Fibroblast of gingiva (primary cell): ENCODE measurements at places on chromosomes 1 and 21.
A peak's percentile ranks its signal among the peaks of the same experiment; 100 is the strongest.

GRCh38 chr1:207495801-207496792, at the start of gene CR1:
CR1 (plus strand) TSS chr1:207496157; CDS start chr1:207496268, 111 bp downstream.
- DNase-seq, result no peak

- DNase-seq, result no peak
These were observed 64.7 kb downstream of the SCCPDH start for GRCh38 chr1:246788895-246789338.

DNA sequence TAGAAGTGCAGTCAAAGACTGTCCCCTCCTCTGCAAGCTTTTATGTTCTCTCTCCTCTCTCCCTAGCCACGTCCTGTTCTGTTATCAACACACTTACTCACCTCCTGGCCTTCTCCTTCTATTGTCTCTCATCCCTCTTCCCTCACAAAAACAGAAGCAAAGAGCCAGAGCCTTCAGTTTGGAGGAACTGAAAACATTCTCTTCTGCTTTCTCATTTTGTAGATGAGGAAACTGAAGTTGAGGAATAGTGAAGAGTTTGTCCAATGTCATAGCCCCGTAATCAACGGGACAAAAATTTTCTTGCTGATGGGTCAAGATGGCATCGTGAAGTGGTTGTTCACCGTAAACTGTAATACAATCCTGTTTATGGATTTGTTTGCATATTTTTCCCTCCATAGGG, 1.9 kb downstream of the NLRP3 start:
- DNase-seq, result no peak

- no peak for DNase-seq
These were observed 648.5 kb upstream of the PTBP2 start for GRCh38 chr1:96073100-96073499.

DNA sequence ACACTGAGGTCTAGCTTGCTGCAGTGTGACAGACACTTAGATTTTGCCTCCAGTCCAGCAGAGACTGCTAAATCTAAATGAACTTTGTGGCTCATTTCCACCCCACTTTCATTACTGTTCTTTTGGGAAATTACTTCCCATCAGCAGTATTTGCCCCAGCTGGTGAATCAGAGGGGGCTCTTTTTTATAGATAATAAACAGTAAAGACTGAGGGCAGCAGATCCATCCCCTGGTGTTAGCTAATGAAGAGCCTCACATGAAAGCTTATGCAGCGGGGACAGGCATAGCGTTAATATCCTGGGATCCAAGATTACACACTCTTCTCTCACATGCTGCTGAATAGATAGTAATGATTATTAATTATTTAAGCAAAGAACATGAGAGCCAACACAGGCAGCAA, 6.4 kb upstream of the CTNNBIP1 start:
- no peak for DNase-seq

DNA sequence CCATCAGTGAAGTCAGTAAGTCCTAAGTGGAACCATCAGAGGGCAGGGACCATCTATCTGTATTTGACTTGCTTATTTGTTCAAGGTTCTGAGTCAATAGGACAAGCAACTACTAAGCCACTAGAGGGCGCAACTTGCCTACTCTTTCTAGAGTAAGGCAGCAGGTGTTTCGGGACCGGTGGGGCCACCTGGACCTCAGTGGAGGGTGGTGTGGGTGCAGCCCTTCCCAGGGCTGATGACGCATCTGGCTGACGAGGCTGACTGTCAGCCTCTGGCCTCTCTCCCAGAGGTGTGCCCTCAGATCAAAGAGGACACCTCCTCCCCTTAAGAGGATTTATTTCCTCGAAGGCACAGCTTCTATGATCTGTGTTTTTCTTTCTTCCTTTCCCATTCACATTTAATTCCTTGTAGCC, 6.6 kb downstream of the CBR3 start:
- peak; percentile 69 for DNase-seq

- no peak for DNase-seq
These were observed 13.3 kb downstream of the APCS start for GRCh38 chr1:159600894-159601293.

- peak; percentile 40 for DNase-seq
These were observed 72.9 kb downstream of the LBR start for GRCh38 chr1:225354906-225355305.

GRCh38 chr1:66452982-66453381, 81.0 kb upstream of the SGIP1 start:
- DNase-seq, result no peak

DNA sequence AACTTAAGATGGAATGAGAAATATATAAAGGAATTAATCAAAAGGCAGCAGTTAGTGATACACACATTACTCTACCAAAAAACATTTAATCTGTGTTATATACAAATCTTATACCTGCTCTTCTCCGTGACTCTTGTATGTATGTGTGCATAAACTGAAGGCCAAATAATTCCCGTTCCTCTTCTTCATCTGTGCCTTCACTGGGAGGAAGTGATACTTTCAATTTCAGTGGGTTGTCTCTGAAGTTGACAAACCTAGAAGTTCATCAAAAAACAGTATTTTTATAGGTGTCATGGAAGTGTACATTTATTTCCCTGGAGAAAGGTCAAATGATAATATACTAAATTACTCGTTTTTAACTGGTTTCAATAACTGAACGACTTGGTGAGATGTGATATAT, 19.3 kb downstream of the TRMT13 start:
- DNase-seq, result no peak

DNA sequence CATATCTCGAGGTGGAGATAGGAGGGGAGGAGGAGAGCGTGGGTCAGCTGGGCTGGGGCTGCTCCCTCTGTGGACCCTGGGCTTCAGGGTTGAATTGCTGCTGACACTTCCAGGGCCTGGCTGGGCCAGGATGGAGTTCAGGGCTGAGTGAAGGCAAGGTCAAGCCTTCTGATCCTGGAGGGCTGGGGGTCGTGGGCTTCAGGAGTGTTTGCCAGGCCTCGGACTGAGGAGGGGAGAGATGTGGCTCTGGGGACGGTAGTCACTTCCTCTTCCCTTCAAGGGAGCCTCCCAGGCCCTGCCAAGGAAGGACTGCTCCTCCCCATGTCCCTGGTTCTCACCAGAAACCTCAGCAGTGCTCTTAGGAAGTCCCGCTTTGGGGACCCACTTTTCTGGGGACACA, 12.1 kb upstream of the FAM131C start:
- no peak for DNase-seq

GRCh38 chr1:158494796-158495195, 22.8 kb downstream of the OR10R2 start:
- no peak for DNase-seq

GRCh38 chr1:99239690-99240089, 24.6 kb upstream of the PLPPR4 start:
- no peak for DNase-seq

GRCh38 chr1:4935807-4936206, 281.4 kb downstream of the AJAP1 start:
- DNase-seq, result no peak

GRCh38 chr21:21715266-21715969, 717.2 kb downstream of the NCAM2 start:
- DNase-seq, result peak; percentile 24

GRCh38 chr1:3065396-3065795, 3.6 kb upstream of the PRDM16 start:
- no peak for DNase-seq

DNA sequence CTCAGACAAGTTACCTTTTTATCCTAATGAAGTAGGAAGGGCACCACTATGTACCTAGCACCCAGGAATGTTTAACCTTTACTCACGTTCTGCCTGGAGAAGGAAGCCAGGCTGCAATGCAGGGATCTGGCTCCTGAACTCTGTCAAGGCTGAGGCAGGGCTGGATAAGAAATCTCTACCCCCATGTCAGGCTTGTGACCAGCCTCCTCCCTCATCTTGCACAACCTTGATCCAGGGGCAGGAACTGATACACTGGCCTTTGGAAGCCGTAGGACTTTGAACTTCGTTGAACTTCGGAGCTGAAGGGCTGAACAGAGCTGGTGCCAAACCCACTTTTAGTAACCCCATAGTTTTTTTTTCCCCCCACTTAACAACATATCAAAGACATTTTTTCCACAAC, 8.0 kb upstream of the AKR1A1 start:
- no peak for DNase-seq

- DNase-seq, result no peak
These were observed 323.5 kb downstream of the ZNF326 start for GRCh38 chr1:90318431-90318830.

- DNase-seq, result no peak
These were observed 104.0 kb upstream of the OLIG2 start for GRCh38 chr21:32921632-32922230.

- no peak for DNase-seq
These were observed 30.8 kb upstream of the ABCG1 start for GRCh38 chr21:42187976-42188653.

- no peak for DNase-seq
These were observed 85.5 kb downstream of the PGBD5 start for GRCh38 chr1:230340526-230341161.

DNA sequence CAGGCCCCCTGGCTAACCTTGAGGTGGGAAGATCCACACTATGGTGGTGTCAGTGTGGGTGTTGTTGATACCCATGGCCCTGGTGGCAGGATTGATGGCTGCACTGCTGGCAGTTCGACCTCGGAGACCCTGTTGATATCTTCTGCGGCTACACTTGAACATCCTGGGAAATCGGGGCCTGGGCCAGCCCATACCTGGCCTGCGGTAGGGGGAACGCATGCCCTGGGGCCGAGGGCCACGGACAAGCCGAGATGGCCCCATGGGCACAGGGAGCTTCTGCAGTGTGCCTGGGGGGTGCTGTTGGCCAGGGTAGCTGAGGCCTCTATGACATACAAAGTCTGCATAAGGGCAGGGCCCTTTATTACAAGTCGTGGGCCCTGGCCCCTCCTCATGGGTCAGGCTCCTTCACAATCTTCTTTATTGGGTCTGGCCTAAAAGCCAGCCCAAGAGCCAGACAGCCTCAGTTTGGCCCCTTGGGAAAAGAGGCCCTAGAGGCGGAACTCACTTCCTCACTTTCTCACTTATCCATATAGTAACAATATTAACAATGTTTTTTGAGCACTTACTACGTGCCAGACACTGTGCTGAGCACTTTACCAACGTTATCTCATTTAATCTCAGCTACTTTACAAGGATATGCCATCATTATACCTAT, at the start of gene P3R3URF:
TSS of gene P3R3URF (minus strand) at position 278 of the 655 bp plus-strand sequence. CDS start at position 261, 17 bp downstream.
- no peak for DNase-seq

- no peak for DNase-seq
These were observed 191.9 kb downstream of the RERE start for GRCh38 chr1:8625491-8625890.

DNA sequence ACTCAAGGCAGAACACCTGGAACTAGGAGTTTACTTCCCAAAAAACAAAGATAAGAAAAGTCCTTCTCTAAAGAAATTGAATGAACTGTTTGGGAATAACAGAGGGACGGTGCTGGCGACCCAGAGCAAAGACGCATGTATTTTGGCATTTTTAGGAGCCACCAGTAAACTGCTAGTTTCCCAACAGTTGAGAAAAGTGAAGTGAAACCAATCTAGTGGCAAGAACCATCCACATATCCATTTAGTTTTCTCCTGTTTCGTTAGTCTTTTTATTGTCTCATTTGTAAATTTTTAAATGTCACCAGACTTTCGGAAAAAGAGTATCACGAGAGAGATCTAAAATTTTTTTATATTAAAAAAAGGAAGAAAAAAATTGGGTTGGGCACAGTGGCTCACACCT, 30.2 kb downstream of the ODF2L start:
- DNase-seq, result no peak

GRCh38 chr1:26378088-26378878, 5.7 kb upstream of the ZNF683 start:
- peak; percentile 91 for DNase-seq

DNA sequence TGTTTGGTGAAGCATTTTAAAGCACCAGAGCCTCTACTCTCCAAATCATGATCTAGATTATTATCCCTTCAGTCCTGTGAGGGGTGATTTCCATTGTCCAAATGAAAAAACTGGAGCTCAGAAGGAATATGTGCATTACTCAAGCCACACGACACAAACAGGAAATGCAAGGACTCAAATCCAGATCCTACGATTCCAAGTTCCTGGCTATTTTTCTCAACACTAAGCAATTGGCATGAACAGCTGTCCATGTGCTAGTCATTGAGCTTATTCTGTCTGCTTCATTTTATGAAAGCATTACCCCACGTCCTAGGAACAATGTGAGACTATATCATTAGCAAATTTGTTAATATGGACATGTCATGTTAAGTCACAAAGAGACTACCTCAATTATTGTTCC, 273.1 kb upstream of the LYPLAL1 start:
- peak; percentile 11 for DNase-seq

DNA sequence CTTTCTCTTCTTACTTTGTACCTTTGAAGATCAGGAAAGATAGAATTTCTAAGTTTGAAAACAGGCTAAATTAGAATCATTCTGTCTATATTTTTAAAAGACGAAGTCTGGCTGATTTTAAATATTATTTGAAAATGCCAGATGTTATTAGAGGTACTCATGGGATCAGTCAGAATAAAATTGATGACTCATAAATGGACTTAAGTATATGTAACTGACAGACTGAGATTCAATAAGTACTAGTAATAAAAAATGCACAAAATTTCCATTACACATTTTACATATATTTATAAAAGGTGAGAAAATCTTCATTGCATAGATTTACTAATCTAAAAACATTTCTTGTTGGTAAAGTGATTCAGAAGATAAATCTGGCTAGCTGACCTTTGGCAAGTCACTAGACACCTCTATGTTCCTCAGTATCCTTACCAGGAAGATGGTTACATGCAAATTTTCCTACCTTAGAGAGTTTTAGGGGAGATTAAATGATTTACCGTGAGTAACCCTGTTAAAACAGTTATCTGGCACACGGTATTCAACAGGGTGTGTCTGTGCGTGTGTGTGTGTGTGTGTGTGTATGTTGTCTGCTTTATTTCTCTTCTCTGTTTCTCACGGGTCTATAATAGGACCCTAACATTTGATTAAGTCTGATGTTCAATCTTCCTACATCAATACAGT, 189.0 kb downstream of the RUNX1 start:
- no peak for DNase-seq

GRCh38 chr1:208142590-208143382, 101.4 kb downstream of the PLXNA2 start:
- DNase-seq, result no peak

GRCh38 chr21:42237577-42237976, 18.6 kb downstream of the ABCG1 start:
- no peak for DNase-seq

GRCh38 chr21:46221664-46222435, 6.7 kb downstream of the LSS start:
- no peak for DNase-seq
